AG04450 (cell line): ENCODE measurements at places on chromosomes 7 and 10. TPM values are rescaled to one million over a fixed set of nuclear protein-coding genes. Genes with fewer than 3 reads are reported as not detected.

DNA sequence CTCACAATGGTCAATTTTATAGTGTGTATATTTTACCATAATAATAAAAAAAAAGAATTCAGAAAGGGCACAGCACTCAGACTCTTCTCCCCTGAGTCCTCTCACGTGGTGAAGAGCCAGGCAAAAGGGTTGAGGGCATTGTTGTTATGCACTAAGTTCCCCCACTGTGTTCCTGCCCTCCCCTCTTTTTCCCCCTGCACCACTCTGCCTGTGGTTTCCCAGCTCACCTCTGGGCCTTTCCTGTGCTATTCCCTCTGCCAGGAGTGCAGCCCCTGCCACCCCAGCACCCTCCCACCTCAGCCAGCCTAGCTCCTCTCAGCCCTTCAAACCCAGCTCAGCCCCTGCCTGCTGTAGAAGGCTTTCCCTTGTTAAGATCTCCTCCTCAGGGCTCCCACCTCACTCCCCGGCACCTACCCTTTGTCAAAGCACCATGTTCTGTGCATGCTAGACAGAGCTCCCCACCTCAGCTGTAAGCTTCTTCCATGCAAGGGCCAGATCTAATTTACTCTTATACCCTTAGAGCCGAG, 108.5 kb downstream of the KCNMA1 start:
- DNase-seq = no peak

- DNase-seq = no peak
Observed at GRCh38 chr7:27763983-27764508, 24.1 kb downstream of the TAX1BP1 start.

FXYD4 gene
- polyA plus RNA-seq = not detected in 2 replicates

CDK14 gene
- 24.6 and 28.4 TPM in 2 replicates for polyA plus RNA-seq

- DNase-seq = no peak
Observed at GRCh38 chr7:151408839-151409666, 785 bp downstream of the WDR86 start.

- DNase-seq = no peak
Observed at GRCh38 chr7:151206914-151207313, 3.4 kb downstream of the H2BK1 start.

GRCh38 chr10:58621379-58622077, 108.9 kb downstream of the BICC1 start:
- no peak for DNase-seq

GRCh38 chr7:33596686-33597085, 308.7 kb upstream of the BMPER start:
- DNase-seq = no peak

DNA sequence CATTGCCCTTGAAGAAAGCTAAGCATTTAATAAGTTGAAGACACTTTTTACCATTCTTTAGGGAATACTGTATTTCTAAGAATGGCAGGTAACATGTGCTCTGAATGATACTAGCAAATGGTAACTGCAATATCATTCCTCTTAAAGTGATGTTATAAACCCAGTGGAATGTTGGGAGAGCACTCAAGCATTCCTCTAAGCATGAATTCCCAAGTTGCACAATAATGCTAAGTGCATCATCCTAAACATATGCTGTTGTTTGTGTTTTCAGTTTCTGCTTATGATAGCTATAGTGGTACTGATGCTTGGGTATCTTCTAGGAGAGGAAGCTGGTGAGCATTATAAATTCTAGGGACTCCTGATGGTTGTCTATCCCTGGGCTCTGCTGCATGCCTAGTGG, 673.9 kb downstream of the PHTF2 start:
- peak; percentile 69 for DNase-seq
